ENCODE measurements at places on chromosomes 12 and 14. TPM values are rescaled to one million over a fixed set of nuclear protein-coding genes. Genes with fewer than 3 reads are reported as not detected.

CACNA2D4 gene
- 10.4 TPM for total RNA-seq

KLRF1 gene
- 0.80 TPM for total RNA-seq

MRPL51 gene
- total RNA-seq, result 169 TPM

GPRC5D gene
- total RNA-seq, result not detected

ASB2 gene
- total RNA-seq, result 21.3 TPM

POTEM gene
- not detected for total RNA-seq

ACADS gene
- total RNA-seq, result 17.1 TPM

ANG gene
- total RNA-seq, result 1.5 TPM

KRT79 gene
- not detected for total RNA-seq

HCAR3 gene
- not detected for total RNA-seq

Data from activated naive CD8-positive, alpha-beta T cell treated with anti-CD3 and anti-CD28 coated beads, Interleukin-2, amount 10 ng/mL, durations not matched to agents 7 days and 5 days (primary cell).